ENCODE measurements at places on chromosomes 3 and 15.

GRCh38 chr3:9600597-9600996 lies 47.0 kb upstream of the LHFPL4 start:
- DNase-seq: peak; percentile 22

DNA sequence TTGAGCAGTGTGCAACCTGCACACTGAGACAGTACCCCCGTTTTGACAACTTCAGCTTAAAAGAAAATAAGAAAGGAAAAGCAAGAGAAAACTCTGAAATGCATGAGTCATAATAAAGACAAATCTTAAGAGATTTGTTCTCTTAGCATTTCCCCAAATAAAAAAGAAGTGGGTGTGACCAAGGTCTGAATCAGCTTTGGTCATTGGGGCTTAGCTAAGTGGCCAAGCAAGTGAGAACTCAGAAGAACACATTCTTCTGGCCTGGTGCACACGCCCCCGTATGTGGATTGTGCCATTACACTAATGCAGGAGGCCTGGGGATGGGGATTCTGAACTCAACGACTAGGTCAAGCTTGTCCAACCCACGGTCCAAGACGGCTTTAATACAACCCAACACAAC lies 56.9 kb upstream of the PDZRN3 start:
- no peak for DNase-seq

GRCh38 chr3:161150001-161150525 lies 44.9 kb upstream of the B3GALNT1 start:
- DNase-seq: no peak

GRCh38 chr3:197339841-197340520 lies 41.6 kb upstream of the DLG1 start:
- DNase-seq: no peak

DNA sequence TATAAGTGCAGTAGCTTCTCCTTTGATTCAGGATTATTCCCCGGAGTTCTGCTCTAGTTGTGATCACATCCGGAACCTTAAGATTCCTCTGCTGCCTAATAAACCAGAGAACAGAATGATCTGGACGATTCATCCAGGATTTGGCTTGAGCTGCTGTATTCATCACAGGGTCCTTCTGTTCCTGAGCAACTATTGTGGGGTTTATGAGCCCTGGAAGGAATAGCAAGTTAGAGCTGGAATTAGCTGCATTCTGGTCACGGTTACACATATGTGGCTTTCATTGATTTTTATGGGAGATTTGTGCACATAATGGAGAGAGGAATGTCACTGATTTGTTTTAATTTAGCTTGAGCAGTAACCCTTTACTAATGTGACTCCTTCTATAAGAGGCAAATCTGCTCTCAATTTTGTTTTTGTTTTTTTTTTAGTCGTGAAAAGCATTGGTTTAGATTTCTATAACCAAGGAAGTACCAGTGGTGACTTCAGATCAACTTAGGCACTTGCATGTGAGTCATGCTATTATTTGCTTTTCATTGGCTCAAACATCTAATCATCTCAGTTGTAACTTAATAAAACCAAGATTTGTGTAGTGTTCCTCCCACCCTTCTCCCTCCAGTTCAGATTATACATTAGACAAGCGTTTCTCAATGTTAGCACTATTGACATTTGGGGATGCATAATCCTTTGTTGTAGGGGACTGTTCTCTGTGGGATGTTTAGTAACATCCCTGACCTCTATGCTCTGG lies 148.5 kb downstream of the OTOL1 start:
- DNase-seq: no peak

GRCh38 chr3:179454887-179455286 lies 3.6 kb upstream of the GNB4 start:
- no peak for DNase-seq

DNA sequence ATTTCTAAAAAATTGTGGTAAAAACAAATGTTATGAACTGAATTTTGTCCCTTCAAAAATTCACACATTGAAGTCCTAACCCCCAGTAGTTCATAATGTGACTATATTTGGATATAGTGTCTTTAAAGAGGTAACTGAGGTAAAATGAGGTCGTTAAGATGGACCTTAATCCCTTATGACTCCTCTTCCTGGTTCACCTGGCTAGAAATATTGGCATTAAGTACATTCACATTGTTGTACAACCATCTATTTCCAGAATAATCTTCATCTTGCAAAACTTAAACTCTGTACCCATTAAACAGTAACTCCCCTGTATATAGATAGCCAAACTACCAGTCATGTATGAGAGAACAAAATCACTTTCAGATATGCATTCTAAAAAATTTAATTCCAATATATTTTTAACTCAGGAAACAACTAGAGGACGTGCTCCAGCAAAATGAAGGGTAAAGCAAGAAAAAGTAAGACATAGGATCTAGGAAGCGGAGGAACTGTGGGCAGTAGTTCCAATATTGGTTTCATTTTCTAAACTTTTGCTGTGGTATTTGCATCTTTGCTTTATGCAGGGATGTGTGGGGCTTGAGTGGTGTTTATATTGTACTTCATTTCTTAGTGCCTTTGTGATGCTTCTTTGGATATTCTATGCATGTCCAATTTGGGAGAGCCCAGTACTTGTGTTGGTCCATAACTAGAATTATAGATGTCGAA lies 36.7 kb upstream of the IL20RB start:
- DNase-seq: no peak

- DNase-seq: no peak
These were observed 200.3 kb upstream of the SUCLG2 start for GRCh38 chr3:67854663-67855062.

GRCh38 chr15:38690216-38690615 lies 125.6 kb upstream of the RASGRP1 start:
- no peak for DNase-seq

GRCh38 chr15:85609492-85609891 lies 185.2 kb downstream of the KLHL25 start:
- no peak for DNase-seq

DNA sequence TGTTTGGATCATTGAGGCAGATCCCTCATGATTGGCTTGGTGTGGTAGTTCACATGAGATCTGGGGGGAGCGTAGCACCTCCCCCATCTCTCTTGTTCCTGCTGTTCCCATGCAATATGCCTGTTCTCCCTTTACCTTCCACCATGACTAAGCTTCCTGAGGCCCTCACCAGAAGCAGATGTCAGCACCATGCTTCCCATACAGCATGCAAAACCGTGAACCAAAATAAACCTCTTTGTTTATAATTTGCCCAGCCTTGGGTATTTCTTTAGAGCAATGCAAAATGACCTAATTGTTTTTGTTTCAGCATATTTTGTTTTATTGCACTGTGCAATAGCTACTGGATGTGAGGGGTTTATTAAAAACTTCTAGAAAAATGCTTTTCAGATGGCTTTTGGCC lies 56.6 kb upstream of the CHST2 start:
- no peak for DNase-seq

- no peak for DNase-seq
These were observed 449.9 kb upstream of the GOLIM4 start for GRCh38 chr3:168545591-168545990.

GRCh38 chr15:62320259-62320658 lies 155.2 kb upstream of the C2CD4B start:
- no peak for DNase-seq

DNA sequence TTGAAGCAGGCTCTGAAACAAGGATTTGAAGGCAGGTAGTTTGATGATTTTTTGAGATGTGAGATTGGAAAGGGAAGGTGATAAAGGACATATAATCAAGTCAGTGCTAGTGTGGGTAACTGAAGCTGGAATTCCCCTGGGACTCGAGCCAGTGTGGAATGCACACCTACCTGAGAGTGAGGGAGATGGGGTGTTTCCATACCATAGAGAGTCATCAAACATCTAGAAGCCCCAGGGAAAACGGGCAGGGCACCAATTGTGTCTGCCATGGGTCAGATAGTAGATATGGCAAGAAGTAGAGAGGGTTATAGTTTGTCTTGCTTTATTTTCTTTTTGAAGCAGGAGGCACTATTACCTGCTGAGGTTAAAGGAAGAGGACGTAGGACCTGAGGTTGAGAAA lies 120.0 kb downstream of the SSR3 start:
- no peak for DNase-seq

DNA sequence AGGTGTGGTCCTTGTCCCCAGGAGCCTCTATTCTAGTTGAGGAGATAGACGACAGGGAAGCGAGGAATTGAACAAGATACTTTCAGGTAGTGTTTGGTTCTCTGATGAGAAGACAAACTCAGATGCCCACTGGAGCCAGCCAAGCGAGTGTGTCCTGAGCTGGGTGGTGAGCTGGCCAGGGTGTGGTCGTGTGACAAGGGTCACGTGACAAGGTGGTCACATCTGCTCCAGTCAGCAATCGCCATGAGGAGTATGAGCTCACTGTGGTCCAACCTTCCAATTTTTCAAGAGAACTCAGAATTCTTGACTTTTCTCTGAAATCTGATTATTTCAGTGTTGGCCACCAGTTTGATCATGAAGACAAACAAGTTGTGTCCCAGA lies 39.5 kb downstream of the SLC6A6 start:
- DNase-seq: no peak

DNA sequence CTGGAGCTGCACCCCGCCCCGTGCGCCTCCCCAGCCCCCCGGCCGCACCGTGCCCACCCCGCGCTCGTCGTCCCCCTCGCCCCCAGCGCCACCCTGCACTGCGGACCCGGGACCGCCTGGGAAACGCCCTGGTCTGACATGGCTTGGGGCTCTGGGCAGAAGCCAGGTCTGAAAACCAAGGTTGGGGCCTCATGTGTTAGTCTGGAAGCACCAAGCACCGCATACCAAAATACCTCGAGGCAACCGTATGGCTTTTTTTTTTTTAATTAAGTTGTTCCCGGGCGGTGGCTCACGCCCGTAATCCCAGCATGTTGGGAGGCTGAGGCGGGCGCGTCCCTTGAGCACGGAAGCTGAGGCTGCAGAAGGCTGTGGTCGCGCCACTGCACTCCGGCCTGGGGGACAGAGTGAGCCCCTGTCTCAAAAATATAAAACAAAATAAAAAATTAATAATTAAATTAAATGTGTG lies 91.5 kb upstream of the CHD2 start:
- no peak for DNase-seq

DNA sequence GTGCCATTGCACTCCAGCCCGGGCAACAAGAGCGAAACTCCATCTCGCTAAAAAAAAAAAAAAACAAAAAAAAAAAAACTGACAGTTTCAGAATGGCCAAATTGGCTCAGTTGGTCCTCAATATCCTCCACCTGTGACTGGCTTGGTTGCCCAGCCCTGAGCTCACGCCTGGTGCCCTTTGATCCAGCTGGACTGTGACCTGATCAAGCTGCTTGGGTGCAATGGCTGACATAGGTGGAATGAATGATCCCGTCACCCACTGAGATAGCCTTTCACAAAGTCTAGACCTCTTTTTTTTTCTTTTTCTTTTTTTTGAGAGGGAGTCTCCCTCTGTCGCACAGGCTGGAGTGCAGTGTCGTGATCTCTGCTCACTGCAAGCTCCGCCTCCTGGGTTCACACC lies 254.6 kb downstream of the FOXP1 start:
- DNase-seq: no peak

- DNase-seq: no peak
These were observed 207.9 kb downstream of the ZIC1 start for GRCh38 chr3:147616998-147617619.

DNA sequence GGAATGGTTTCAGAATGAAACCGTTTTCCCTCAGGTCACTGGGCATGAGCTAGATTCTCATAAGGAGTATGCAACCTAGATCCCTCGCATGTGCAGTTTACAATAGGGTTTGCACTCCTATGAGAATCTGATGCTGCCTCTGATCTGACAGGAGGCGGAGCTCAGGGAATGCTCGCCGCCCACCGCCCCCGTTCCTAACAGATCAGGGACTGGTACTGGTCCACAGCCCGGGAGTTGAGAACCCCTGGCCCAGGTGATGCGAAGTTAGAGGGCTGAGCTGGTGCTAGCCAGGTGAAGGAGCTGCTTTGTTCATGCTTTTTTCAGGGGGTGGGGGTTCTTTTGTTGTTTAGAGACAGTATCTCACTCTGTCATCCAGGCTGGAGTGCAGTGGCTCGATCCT lies 15.5 kb upstream of the PLXNA1 start:
- no peak for DNase-seq

- DNase-seq: no peak
These were observed 23.8 kb upstream of the GPR171 start for GRCh38 chr3:151226825-151227224.

DNA sequence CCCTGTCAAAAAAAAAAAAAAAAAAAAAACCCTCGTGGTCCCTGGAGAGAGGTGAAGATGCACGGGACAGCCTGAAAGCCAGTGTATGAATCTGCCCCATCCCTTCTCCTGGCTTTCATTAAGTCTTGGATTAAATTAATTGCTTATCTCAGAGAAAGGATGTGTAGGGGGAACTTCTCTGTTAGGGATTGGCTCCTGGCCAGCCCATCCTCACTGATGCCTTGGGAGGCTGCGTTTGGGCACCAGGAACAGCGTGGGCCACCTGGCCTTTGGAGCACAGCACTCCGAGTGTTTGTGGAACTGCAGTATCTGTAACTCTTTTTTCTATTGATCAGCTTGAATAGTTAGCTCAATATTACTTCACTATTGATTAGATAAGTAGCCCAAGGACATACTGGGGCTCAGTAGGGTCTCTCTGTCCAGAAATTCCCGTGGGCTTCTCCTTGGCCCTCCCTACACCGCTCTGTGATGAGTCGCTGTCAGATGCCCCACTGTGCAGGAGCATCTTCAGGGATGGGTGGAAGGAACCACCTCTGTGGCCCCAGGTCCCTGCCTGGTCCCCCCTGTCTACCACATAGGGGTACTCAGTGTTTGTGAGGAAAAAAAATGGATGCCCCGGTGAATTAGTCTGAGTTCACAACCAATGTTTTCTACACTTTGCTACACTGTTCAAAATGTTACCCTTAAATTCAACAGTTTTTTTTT lies 2.0 kb downstream of the PXYLP1 start:
- DNase-seq: no peak

DNA sequence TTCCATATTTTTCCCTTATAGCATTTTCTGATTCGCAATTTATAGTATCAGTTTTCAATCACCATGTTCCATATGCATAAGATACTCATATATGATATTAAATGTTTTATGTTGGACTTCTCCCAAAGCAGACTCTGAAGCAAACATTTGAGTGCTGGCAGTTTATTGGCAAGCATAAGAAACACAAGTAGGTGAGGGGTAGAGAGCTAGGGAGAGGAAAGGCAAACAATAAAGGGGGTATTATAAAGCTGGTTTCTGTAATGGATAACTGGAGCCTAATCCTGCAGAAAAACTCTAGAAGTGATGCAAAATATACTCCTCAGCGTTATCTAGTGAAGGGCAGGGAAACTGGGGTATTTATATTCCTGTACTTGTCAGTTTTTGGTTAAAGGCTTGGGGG lies 491.5 kb upstream of the TGFBR2 start:
- no peak for DNase-seq

Data from activated CD4-positive, alpha-beta T cell treated with anti-CD3 and anti-CD28 coated beads, Interleukin-10, Interleukin-2, amounts not matched to agents 100 ng/mL and 50 ng/mL, durations not matched to agents 16 hours and 8 hours (primary cell).